ENCODE measurements at places on chromosomes 16 and 17.

DNA sequence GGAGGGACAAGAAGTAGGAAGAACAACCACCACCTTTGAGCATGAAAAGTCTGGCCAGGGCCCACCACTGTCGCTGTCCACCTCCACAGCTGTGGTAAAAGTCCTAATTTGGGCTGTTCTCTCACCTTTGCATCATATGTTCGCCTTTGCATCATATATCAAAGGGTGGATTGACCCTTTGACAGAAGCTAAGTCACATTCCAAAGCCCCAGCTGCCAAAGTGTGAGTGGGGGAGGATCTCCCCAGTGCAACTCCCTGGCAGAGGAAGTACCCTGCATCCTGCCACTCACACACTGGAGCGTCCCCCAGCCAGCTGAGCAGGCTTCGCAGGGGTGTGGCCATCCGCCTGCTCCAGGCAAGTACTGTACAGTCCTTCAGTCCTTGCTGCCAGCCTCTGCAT lies 12.7 kb upstream of the SPECC1 start:
- no peak for DNase-seq

- DNase-seq: no peak
Measured at GRCh38 chr17:68458260-68459036, 1.2 kb upstream of the WIPI1 start.

GRCh38 chr17:7186241-7186640 lies 7.1 kb upstream of the ASGR1 start:
- DNase-seq: no peak

DNA sequence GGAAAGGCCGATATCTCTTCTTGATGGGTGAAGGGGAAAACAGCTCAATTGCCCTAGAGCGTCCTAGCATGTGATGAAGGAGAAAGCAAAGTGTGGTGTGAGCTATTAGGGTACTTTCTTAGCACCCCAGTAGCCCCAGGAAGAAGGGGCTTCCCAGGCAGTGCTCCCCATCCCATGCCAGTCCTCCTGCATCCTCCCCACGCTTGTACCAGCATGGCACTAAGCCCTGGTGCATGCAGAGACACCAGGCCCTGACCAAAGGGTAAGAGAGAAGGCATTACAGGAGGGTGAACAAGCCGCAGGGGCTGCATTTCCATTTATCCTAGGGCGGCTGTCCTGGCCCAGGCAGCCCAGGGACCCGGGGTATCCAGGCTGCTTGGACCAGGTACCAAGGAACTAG lies 3.1 kb downstream of the CYB561 start:
- no peak for DNase-seq

DNA sequence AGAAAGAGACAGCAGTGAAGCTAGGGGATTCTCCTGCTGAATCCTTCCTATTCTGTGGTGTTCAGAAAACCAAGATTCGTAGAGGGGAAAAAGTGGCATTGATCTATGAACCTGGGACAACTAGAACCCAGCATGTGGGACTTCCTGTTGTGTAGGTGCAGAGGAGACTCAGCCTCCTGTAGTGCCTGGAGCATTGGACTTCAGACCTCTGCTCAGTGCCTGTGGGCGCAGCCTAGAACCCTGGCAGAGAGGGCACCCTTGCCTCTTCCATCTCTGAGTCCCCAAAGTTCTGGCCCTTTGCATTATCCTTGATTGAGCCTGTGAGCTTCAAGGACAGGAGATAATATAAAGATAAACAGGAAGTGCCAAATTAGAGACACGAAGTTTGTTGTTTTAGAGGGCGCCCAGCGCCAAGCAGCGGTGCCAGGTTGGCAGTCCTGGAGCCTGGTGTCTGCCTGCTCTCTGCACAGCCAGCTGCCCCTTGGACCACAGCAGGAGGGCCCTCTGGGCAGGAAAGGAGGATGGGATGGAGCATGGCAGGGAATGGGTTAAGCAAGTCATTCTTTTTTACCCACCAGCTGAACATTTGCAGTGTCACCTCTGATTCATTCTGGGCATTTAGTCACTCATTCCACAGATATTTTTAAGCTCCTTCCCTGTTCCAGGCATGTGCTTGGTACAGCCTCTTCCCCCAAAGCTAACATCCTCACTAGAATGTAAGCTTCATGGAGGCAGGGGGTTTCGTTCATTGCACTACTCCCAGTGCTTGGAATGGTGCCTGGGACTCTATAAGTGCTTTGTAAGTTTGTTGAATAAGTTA lies 11.9 kb upstream of the SP6 start:
- DNase-seq: peak; percentile 41

DNA sequence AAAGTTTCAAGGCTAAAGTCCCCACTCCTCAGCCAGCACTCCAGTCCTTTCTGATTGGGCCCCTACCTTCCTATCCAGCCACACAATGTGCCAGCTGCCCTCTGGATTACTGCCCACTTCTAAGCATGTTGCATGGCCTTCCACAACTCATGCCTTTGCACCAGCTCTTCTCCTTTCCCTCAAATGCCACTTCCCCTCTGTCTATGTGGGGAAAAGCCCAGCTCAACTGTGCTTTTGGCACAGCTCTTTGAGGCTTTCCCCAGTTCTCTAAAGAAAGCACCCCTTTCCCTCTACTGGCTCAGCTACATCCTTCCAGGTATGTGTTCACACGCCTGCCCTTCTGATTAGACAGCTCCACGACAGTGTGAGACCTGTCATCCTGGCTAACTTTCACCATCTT lies 18.5 kb downstream of the GTF3C1 start:
- no peak for DNase-seq

DNA sequence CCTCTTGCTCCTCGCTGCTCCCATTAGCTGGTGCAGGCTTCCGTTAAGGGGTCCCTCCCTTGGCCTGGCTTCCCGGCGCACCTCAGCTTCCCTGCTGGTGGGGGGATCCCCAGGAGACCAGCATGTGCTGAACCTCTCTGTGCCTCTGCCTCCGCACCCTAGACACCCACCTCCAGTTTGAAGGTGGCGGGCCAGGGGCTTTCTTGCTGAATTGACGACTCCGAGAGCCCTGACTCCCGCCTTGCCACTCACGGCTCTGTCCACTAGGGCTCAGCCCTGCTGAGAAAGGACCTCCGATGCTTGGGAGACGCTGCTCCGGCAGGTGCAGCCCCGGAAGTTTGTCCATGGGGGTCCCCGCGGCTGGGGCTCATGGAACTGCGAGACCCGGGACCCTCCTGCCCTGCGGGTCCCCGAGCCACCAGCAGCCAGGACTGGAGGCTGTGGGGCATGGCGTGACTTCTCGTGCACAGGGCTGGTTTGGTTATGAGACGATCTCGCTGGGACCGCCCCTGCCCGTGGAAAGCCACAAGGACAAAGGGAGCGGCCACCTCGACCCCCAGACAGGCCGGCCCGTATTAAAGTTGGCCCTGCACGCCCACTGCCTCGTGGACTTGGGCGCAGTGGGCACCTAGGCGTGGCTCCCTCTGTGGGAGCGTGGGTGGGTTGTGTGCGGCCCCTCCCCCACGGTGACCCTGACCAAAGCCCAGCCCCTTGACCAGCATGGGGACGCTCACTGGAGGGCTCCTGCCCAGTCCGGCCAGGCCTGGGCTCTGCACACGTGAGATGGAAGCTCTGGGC lies 8.1 kb downstream of the CHMP6 start:
- DNase-seq: no peak

GRCh38 chr17:31738996-31739699 lies 119.9 kb downstream of the COPRS start:
- DNase-seq: peak; percentile 55

- DNase-seq: no peak
Measured at GRCh38 chr17:77834170-77835115, 124.1 kb upstream of the TNRC6C start.

- DNase-seq: no peak
Measured at GRCh38 chr16:80116711-80117110, 424.1 kb upstream of the DYNLRB2 start.

GRCh38 chr17:15184872-15185624 lies 80.1 kb downstream of the PMP22 start:
- DNase-seq: no peak

GRCh38 chr17:12104831-12105230 lies 84.2 kb downstream of the MAP2K4 start:
- no peak for DNase-seq

DNA sequence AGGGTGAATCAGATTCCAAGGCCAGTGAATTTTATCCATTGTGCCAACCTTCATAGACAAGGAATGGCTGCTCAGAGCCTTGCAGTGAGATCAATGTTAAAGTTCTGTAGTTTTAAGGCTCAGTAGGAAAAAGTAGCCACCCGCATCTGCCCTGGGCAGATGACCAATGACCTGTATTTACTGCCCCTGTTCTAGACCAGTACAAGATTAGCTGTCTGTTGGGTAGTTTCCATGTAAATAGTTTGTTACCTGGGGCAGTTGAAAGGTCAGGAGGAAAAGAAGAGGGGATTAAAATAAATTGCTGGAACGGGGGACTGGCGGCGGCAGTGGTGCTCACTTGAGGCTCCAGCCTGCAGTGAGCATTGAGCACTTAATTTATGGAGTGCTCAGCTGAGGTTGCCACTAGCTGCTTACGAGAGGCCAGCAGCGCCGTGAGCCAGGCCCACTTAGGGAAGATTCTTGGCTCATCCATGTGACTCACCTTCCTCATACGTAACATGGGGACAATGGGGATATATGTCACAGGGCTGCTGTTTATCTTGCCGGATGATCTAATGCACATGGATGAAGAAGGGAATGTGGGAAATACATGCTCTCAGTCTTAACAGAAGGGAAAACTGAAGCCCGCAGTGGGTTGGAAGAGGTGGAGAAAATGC lies 10.7 kb upstream of the NOS2 start:
- no peak for DNase-seq

DNA sequence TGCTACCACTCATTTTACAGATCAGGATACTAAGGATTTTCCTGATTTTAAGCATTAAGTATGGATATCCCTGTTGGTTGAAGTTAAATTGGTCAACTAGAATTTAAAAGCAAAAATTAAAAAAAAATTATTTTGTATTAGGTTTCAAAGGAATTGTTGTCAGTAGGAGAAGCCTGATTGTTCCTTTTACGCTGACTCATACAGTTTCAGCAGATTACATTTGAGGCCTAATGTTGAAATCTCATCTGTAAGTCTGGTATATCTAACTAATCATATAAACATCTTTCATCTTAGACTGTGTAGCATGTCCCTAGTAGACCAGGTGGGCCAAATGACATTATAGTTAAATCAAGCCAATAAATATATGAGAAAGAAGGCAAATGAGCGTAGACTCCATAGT lies 83.5 kb downstream of the FTO start:
- DNase-seq: no peak

DNA sequence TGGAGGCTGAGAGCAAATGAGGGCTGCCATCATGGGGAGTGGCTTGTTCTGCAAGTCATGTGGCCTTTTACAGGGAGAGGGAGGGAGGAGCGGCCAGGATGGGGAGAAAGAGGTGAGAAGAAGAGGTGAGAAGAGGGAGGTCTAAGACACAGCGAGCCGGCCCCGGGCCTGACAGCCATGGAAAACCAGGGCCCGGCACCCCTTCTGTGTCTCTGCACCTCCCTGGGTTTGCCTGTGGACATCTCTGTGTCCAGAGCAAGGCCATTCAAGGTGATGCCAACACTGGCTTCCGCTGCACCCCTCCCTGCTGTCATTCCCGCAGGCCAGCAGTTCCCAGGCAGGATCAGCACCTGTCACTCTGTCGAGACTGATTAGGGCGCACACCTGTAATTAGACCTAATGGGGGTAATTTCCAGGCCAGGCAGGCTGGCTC lies 75.6 kb downstream of the MGAT5B start:
- DNase-seq: no peak

GRCh38 chr17:76697702-76698465 lies 12.9 kb downstream of the MXRA7 start:
- DNase-seq: no peak

DNA sequence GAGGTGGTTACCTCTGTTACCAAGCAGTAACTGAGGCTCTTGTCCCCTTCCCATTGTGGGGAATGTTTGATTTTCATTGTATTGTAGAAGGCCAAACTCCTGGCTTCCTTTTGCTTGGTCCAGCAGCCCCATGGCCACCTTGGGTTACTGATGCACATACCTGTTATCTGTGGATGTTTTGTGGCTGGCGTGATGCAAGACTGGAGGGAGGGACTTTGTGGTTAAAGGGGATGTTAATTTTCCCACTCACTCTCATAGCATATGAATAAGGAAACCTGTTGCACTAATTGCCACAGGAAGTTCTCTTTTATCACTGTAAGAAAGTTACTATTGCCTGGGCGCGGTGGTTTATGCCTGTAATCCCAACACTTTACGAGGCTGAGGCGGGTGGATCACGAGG lies 168.6 kb upstream of the HS3ST4 start:
- no peak for DNase-seq

DNA sequence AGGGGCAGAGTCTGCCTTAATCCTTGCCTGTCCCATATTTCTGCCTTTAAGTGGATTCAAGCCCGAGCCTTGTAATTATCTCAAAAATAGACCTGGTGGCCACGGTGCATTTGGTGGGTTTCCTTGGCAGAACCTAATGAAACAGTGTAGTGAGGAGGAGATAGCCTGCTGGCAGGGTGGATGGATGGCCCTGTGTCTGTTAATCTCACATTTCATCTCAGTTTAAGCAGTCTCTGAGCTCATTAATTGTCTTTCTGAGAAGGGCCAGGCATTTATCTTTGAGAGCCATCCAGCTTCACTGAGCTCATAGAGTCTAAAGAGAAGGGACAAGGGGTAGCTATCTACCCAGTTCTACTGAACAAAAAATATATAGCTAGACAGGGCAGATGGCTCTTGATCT lies 364.0 kb upstream of the EEF2KMT start:
- DNase-seq: no peak

GRCh38 chr16:50609471-50609870 lies 61.3 kb downstream of the NKD1 start:
- no peak for DNase-seq

- DNase-seq: no peak
Measured at GRCh38 chr17:10421900-10422542, at the start of gene MYH8. MYH8 (minus strand) TSS chr17:10421950; CDS start chr17:10420227, 1,723 bp downstream.

Data from fibroblast of skin of left biceps (primary cell).